ENCODE measurements at places on chromosomes 2 and 18. TPM values are rescaled to one million over a fixed set of nuclear protein-coding genes. Genes with fewer than 3 reads are reported as not detected.

GRCh38 chr2:96604104-96604503, 34.0 kb downstream of the KANSL3 start:
- no peak for DNase-seq

- no peak for DNase-seq
Observed at GRCh38 chr2:217299590-217299989, 439.7 kb upstream of the TNP1 start.

GRCh38 chr2:158993030-158993429, 24.6 kb downstream of the TANC1 start:
- no peak for DNase-seq

GRCh38 chr2:134140251-134140661, 113.6 kb upstream of the MGAT5 start:
- no peak for DNase-seq

The NYAP2 gene
- not detected for total RNA-seq

The ERBB4 gene
- not detected for total RNA-seq

Data from activated CD8-positive, alpha-beta T cell treated with anti-CD3 and anti-CD28 coated beads, Interleukin-2, amount 10 ng/mL, durations not matched to agents 7 days and 5 days (primary cell).